ENCODE measurements at places on chromosomes 7 and 10.
A peak's percentile ranks its signal among the peaks of the same experiment; 100 is the strongest.

DNA sequence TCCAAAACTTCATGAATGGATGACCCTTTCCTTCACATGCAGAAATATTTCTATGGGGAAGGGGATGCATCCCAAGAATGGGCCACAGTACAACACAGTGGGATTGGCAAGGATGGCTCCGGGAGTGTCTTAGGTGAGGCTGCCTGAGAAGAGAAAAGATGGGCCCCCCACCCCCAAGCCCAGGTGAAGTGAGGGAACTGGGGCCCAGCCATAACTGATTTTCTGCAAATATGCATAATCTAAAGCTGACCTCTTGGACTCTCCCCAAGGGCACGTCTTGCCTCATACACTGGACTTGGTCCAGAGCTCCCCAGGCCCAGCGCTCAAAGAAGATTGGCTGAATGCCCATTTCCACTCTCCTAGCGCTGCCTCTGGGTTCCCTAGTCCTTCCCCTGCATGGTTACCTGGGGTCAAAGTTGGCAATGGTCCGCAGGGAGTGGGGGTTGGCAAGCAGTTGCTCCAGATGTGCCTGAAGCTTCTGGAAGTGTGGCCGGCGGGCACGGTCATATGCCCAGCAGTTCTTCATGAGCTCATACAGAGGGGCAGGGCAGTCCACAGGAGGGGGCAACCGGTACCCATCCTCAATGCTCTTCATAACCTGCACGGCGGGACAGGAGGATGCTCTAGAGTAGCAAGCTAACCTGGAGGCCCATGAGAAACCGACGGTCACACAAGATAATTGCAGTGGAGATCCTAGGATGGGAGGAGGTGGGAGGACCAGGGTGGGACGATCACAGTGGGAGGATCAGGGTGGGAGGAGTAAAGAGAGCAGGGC lies 12.3 kb downstream of the ZYX start:
- peak; percentile 36 for DNase-seq

- peak; percentile 40 for DNase-seq
Observed at GRCh38 chr7:81846398-81846797, 76.6 kb upstream of the HGF start.

DNA sequence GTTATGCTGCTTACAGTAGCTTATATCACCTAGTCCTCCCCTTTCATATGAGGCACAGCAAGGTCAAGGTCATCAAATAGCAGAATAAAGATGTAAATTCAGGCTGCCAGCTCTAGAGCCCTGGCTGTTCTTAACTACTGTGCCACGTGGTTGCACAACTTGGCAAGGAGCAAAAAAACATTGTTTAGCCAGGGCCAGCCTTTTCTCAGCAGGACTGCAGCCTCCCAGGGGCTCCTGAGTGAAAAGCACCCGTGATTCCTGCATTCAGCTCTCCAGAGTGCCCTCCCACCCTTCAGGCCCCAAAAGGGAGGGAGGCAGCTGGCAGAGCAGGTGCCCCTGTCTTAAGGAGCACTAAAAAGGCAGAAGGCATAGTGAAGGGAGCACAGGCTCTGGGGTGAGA lies 31.8 kb upstream of the TM9SF3 start:
- peak; percentile 14 for DNase-seq

GRCh38 chr10:97481071-97481470 lies 17.2 kb downstream of the MMS19 start:
- no peak for DNase-seq

DNA sequence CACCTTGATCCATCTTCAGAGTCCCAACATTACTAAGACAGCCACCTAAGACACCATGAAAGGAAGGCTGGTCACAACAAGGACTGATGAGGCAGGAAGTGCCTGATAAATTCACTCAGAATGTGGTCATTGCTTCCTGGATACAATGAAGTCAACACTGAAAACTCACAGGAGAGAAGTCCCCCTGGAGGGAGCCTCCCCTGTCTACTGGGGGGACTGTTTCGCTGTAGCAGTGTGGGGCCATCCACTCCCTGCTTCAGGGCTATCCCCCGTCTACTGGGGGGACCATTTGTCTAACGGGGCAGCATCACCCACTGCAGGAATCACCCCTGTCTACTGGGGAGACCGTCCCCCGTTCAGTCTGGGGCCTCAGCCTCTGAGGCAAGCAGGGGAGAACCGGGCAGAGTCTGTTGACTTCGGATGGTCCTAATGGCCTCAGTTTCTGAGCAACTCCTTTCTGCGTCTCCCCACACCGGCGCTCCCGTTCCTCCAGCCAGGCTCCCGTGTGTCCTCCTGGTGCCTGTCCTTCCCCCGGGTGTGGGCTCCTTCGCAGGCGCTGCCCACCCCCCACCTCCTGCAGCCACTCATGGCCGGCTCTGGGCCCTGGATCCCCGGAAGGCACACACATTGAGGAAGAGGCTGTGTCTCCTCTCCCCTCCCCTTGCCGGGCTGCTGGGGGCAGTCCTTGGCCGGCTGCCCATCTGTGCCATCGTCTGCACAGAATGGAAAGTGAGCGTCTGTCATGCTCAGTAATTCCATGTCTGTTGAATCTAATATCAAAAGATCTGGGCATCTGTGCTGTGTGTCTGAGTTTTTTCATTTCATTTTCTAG lies 59.9 kb upstream of the DNAJB6 start:
- no peak for DNase-seq

DNA sequence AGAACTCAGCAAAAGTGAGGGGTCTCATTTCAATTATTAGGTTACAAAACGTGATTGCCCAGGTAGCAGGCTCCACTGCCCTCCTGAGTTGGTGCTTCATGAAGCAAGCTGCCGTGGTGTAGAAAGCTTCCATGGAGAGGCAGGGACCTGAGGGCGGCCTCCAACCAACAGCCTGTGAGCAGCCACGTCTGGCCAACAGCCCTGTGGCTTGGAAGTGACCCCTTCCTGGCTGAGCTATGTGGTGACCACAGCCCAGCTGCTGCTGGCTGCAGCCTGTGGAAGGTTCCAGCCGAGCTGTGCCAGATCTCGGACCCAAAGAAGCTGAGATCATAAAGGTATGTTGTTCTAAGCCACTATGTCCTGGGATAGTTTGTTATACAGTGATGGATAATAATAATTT lies 122.5 kb upstream of the KLF6 start:
- peak; percentile 85 for DNase-seq

DNA sequence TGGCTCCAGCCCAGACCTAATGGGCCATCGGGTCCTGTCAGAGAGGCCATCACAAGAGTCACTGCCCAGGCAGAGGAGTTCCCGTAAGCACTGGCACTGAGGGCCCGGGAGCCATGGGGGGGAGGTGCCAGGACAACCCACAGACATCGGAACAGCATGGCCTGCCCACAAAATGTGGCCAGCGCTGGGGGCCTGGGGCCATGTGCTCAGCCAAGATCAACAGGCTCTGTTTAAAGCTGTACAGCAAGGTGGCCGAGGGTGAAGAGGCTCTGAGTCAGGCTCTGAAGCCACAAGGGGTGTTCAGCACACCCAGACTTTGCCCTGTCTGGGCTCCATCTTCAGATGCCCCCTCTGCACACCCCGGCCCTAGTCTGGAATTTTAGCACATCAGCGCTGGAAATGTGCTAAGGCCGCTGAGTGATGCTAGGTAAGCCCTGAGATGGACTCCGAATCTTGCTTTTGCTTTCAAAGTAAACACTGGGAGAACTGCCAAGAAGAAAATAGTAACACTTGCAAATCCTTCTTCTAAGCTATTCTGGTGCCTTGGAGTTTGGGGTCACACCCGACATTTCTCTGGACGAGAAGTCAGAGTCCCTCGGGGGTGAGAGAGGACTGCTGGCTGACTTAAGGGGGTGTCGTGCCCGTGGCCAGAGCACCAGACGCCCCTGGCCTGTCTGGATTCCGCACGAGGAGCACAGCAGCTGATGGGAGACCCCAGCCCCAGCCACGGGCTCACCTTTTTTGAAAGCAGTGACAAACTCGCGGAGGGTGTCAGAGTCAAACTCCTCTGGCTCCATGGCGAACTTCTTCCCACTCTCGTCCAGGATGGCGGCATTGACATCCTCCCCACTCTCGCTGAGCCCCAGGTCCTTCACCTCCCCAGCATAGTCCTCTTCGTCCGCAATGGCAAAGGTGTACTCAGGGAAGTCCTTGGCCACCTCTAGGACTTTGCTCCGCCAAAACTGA lies 23.6 kb downstream of the PDIA4 start:
- DNase-seq: peak; percentile 20

DNA sequence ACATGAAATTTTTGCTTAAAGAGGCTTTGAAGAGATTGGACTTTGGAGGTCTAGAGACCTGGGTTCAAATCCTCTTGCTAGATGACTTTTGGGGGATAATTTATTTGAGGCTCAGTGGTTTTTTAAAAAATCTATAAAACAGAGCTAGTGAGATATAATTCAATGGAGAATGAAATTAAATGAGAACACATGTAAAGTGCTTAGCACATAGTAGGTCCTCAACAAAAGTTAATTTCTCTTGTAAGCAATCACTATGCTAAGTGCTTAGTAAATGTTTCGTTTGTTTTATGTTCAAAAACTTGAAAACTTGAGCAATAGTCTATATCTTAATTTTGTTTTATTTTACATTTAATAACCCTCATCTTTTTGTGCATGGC lies 64.8 kb downstream of the LRMDA start:
- no peak for DNase-seq

DNA sequence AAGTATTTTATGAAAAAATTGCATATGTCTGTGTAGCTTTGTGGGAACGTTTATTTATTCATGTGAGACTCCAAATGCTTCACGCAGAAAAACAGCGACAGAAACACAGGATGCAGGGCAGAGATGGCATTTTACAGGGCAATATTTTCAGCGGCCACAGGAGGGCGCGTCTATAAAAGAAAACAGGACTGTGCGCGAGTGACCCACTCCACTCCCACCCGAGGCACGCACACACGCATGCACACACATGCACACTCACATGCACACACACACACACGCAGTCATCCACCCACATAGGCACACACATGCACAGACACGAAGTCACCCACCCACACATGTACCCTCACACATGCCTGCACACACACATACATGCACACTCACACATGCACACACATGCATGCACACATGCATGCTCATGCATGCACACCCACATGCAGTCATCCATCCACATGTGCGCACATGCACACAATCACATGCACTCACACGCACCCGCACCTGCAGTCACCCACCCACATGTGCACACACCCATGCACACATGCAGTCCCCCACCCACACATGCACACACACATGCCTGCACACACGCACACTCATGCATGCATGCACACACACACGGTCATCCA lies 96.3 kb downstream of the DNAJB6 start:
- peak; percentile 20 for DNase-seq

DNA sequence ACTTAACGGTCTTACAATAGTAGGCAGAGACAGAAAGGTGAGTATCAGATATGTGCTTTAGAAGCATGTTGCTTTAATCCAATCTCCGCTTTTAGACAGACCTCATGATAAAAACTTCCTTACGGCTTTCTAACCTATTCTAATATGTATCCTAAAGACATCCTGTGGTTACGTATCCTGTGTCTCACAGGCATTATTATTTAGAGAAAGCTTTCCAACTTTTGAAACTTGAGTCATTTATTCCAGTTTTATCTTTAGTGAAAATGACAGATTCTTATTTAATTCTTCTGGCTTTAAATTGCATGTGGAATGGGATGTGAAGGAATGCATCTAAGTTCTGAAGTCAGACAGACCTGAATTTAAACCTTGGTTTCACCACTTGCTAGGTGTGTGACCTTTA lies 118.9 kb downstream of the OTUD1 start:
- DNase-seq: peak; percentile 4

- DNase-seq: no peak
Observed at GRCh38 chr10:89019569-89020327, 29.1 kb downstream of the FAS start.

DNA sequence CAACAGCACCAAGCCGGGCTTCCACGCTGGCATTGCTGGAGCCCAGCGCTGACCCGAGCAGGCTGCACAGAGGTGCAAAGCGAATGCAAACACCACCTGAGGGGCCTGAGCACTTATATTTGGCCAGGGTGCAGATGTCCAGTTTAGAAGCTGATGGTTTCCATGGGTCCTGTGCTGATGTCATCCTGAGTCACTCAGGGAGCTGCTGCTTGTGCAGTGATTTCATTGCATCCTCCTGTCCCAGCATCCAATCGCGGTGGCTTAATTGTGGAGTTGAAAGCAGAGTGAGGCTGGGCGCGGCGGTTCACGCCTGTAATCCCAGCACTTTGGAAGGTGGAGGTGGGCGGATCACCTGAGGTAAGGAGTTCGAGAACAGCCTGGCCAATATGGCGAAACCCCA lies 410.2 kb upstream of the KLF6 start:
- DNase-seq: peak; percentile 33

DNA sequence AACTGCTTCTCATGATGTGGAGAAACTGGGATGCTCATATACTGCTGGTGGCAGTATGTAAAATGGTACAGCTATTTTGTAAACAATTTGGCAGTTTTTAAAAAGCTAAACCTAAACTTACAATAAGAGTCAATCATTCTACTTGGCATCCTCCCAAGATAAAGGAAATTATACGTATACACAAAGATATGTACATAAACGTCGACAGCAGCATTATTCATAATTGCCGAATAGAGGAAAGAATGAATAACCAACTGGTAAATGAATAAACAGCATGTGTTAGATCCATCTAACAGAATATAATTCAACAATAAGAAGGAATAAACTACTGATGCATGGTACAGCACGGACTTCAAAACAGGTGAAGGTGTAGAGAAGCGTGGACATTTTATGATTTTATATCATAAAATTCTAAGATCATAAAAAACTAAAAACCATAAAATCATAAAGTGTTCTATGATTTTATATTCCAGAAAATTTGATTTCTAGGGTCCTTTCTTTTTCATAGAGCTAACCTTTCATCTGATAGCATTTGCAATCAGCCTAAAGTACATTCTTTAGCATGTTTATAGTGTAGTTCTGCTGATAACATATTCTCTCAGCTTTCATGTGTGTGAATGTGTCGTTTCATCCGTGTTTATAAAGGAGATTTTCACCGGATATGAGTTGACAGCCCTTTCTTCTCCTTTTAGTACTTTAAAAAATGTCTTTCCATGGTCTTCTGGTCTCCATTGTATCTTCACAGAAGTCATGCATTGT lies 261.5 kb downstream of the DIP2C start:
- DNase-seq: no peak

DNA sequence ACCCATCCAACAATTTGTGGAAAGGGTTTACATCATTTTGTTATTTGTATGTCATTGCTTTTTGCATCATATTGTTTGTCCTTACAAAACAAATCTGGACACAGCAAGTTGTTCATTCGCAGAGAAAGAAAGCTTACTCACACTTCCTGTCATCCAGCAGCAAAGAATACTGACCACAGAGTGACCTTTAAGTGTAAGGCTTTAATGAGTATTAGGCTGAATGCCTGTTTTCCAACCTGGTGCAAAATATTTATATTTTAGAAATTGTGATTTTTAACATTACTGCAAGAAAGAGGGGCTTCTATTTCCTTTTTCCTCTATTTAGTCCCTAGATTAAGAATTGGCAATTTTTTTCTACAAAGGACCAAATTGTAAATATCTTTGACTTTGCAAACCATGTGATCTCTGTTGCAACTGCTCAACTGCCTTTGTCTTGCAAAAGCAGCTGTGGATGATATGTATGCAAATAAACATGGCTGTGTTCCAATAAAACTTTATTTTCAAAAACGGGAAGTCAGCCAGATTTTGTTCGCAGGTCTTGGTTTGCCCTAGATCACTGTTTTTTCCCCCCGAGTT lies 27.8 kb upstream of the ITGB1 start:
- DNase-seq: peak; percentile 92
